A549 treated with dexamethasone at 1 μM for 4 hours (cell line): ENCODE measurements at places on chromosomes 12 and 14. TPM values are rescaled to one million over a fixed set of nuclear protein-coding genes. Genes with fewer than 3 reads are reported as not detected.

GPR135 gene
- 0.51 to 1.1 TPM (median 0.86 TPM) in 5 replicates for total RNA-seq

MANSC4 gene
- total RNA-seq, result not detected in 5 replicates

BMP4 gene
- 1.6 to 2.6 TPM (median 1.9 TPM) in 5 replicates for total RNA-seq

EIF5 gene
- total RNA-seq, result 188 to 274 TPM (median 238 TPM) in 5 replicates

EPYC gene
- total RNA-seq, result not detected in 5 replicates

CARMIL3 gene
- total RNA-seq, result 0.29 to 0.86 TPM (median 0.53 TPM) in 5 replicates

RHEBL1 gene
- total RNA-seq, result 2.9 to 4.4 TPM (median 4.0 TPM) in 5 replicates

NOS1 gene
- total RNA-seq, result 0.34 to 0.70 TPM (median 0.62 TPM) in 5 replicates

ALDH2 gene
- 68.8 to 81.4 TPM (median 79.4 TPM) in 5 replicates for total RNA-seq

AMN gene
- total RNA-seq, result 0.27 to 0.45 TPM (median 0.32 TPM) in 5 replicates

VDR gene
- 2.7 to 3.5 TPM (median 3.1 TPM) in 5 replicates for total RNA-seq

APOF gene
- not detected in 5 replicates for total RNA-seq

TOMM20L gene
- not detected in 5 replicates for total RNA-seq

FAIM2 gene
- total RNA-seq, result not detected in 5 replicates

SERPINA12 gene
- 0.06 TPM in 1 of 5 replicates, not detected in the others for total RNA-seq

REM2 gene
- 0.16 to 0.41 TPM (median 0.39 TPM) in 5 replicates for total RNA-seq

ZNF10 gene
- 1.0 to 1.7 TPM (median 1.6 TPM) in 5 replicates for total RNA-seq

EML1 gene
- 30.7 to 38.3 TPM (median 35.4 TPM) in 5 replicates for total RNA-seq
